Mucosa of gallbladder (tissue), 1 donor: ENCODE measurements at places on chromosomes 1 and 21. TPM values are rescaled to one million over a fixed set of nuclear protein-coding genes. Genes with fewer than 3 reads are reported as not detected.

The EEIG2 gene
- 20.7 TPM for total RNA-seq

The SPRR4 gene
- total RNA-seq, result not detected

The ANKRD34A gene
- total RNA-seq, result 3.4 TPM

The PALMD gene
- 5.9 TPM for total RNA-seq

The NUF2 gene
- total RNA-seq, result 0.52 TPM

The FCGR3B gene
- total RNA-seq, result 2.0 TPM

The FMO5 gene
- total RNA-seq, result 52.9 TPM

The IL22RA1 gene
- total RNA-seq, result 11.6 TPM

The PTCH2 gene
- total RNA-seq, result 1.9 TPM

The PRAMEF27 gene
- not detected for total RNA-seq

- no peak for DNase-seq
Measured at GRCh38 chr1:38444311-38444710, 397.7 kb upstream of the POU3F1 start.

DNA sequence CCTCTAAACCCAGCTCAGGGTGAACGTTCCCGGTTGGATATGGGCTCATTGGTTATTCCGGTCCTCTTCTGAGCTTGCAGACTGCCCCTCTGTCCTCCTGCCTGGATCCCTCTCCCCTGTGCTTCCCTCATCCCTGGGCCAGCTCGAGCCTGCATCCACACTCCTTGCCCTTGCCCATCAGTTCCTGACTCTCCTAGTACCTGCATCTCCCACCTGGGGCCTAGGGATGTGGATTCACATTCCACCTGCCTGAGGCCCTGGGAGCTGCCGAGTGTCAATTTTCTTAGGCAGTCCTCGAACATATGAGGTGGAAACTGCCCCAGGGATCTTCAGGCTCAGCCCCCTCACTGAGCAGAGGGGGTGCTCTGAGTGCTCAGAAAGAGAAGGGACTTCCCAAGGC is 252.2 kb downstream of the GRIK3 start:
- no peak for DNase-seq

GRCh38 chr1:50774759-50775351 is 185.2 kb downstream of the FAF1 start:
- no peak for DNase-seq

DNA sequence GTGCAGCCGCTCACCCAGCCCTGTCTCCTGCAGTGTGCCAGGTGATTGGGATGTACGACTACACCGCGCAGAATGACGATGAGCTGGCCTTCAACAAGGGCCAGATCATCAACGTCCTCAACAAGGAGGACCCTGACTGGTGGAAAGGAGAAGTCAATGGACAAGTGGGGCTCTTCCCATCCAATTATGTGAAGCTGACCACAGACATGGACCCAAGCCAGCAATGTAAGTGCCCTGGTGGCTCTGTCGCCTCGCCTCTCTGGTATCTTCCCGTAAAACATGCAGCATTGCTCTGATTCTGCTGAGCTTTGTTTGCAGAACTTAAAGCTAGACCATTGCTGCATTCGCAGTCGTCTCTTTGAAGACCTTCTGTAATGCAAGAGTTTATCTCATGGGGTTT is 79.2 kb downstream of the ATP5PO start:
- DNase-seq, result no peak

DNA sequence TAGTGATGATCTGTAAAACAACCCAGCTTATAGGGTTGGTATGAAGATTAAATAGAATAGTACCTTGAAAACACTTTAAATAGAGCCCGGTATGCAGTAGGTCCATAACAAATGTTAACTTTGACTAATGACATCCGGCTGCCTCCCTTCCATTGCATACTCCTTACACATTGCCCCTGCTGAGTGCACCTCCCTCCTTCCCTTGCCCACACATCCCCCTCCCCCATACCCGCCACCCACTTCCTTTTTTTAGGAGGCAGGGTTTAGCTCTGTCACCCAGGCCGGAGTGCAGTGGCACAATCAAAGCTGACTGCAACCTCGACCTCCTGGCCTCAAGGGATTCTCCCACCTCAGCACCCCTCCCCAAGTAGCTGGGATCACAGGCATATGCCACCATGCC is 24.4 kb upstream of the ZC3H12A start:
- DNase-seq, result no peak

- DNase-seq, result no peak
Measured at GRCh38 chr1:200731654-200732332, 6.9 kb upstream of the CAMSAP2 start.

- no peak for DNase-seq
Measured at GRCh38 chr1:3463891-3464648, 9.6 kb downstream of the ARHGEF16 start.

DNA sequence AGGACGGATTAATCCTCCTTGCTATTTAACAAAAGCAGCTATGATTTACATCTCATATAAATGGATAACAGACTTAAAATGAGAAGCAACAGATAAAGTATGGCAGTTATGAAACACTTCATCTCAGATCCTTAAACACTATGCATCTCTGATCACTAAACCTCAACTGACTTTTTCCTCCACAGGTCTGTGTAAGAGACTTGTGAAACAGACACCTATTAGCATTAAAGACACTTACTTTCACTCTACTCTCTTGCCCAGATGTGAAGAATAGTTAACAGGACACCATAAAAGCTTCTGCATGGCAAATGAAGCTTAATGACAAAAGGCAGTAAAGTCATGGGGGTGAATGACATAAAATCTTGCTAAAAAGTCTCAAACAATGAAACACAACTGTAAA is 6.2 kb downstream of the LIN9 start:
- DNase-seq, result no peak

DNA sequence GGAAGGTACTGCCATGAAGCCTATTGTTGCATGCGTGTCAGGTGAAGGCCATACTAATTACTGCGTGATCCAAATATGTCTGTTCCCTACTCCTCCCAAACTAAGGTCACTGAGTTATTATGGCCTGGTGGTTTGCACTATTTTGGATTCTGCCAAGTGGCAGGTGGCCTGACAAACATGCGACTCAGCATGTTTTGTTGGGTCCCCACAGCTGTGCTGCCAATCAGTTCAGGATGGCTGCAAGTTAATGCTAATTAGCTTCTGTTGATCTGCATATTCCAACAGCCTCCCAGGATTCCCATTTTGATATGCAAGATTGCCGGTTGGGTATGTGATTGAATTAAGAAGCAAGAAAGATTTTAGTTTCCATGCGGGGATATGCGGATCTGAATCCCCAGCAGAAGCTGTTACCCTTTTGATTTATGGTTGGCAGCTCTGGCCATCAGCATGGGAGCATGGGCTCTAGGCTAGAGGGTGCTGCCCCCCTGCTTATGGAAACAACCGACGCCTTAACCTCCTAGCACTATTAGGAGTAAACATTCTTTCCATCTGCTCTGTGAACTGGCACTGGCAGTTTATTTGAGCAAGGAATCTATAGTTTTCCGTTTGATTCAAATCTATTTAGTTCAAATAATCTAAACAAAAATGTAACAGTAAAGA is 429.8 kb upstream of the C1orf87 start:
- no peak for DNase-seq

- DNase-seq, result no peak
Measured at GRCh38 chr1:23581219-23581618, 21.9 kb upstream of the ID3 start.

GRCh38 chr1:168640836-168641235 is 64.4 kb downstream of the XCL1 start:
- DNase-seq, result no peak

- no peak for DNase-seq
Measured at GRCh38 chr1:94544706-94545490, 3.3 kb upstream of the F3 start.

GRCh38 chr1:66648901-66649595 is 103.2 kb upstream of the DYNLT5 start:
- DNase-seq, result no peak

DNA sequence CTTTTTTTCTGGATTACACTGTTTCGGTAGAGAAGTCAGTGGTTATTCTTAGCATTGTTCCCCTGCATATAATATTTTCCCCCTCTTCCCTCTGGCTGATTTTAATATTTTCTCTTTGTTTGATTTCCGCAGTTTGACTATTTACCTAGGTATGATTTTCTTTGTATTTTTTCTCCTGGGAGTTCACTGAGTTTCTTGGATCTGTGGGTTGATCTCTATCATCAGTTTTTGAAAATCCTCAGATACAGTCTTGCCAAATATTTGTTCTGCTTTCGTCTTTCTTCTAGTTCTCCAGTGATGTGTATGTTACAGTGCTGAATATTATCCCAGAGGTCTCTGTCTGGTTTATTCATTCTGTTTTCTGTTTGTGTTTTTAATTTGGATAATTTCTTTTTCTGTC is 136.4 kb downstream of the DYRK1A start:
- no peak for DNase-seq

- DNase-seq, result no peak
Measured at GRCh38 chr1:203057911-203058675, 27.7 kb downstream of the MYOG start.

GRCh38 chr1:166029196-166029945 is 137.4 kb downstream of the FAM78B start:
- DNase-seq, result no peak

DNA sequence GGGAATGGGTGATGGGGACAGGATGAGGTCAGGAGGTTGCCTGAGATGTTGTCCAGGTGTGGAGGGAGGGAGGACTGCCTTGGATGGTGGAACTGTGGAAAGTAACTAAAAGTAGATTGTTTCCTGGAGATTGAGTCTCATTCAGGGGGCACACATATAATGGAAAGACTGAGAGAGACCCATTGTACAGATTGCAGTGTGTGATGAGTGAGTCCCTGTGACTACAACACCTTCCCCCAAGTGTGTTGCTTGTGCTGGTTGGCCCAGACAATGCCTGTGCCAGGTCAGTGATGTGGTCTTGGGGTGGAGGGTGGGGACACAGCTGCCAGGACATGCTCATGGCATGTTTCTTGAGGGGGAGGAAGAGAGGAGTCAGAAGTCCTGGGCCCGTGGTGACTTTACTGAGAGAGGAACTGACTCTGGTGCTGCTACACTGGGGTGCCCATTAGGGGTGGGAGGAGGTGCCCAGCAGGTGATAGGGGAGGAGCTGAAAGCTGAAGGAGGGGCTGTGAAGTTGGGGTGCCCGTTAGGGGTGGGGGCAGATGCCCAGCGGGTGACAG is 5.2 kb downstream of the SNAP47 start:
- DNase-seq, result no peak

- DNase-seq, result peak; percentile 29
Measured at GRCh38 chr1:88892357-88892877, 1.1 kb upstream of the GTF2B start.

DNA sequence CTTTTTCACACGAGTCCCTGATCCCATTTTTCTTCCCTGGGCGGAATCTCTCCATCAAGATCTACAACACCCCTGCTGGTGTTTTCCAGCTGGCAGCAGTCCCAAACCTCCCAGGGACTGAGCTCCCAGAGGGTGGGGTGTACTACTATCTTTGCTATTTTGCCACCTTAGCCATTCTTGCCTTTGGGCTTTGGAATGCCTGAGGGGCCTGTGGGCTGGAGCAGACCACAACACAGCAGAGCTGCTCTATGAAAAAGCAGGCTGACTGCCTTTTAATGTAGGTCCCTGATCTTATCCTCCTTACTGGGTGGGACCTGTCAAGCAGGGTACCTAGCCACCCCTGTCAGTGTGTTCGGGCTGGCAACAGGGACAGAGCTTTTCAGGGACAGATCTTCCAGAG is 91.9 kb downstream of the KCNT2 start:
- DNase-seq, result no peak

GRCh38 chr1:228228601-228229074 is 20.8 kb downstream of the OBSCN start:
- DNase-seq, result no peak

GRCh38 chr1:59125676-59126320 is 171.1 kb upstream of the FGGY start:
- DNase-seq, result no peak

DNA sequence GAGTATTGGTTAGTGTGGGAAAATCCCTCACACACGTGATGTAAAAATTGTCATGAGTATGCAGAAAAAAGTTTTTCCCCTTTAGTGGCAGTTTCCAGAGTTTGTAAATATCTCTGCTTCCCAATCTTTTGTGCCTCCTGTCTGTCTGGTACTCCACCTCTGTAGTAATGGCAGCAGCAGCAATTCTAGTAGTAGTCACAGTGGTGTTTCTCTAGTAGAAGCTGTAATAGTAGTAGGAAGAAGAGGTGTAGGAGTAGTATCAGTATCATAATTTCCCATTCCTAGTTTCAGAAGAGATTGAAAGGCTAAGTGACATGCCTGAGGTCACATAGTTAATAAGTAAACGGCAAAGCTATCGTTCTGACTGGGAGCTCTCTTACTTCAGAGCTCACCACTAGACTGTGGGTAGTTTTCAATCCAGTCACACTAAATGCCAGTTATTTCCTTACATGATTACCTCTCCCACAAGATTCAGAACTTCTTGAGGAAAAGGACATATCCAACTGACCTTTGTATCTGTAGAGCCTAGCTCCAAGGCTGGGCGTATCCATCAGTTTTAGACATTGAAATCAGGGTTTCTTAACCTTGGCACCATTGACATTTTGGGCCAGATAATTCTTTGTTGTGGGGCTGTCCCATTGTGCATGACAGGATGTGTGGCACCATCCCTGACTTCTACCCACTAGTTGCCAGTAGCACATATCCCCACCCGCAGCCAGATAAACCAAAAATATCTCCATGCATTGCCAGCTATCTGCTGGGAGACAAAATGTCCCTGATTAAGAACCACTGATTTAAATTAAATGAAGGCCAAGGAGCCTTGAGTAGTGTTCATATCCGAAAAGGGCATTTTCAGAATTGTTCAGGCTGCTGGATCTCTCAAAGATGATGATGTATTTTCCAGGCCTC is 135.9 kb downstream of the FGGY start:
- no peak for DNase-seq

DNA sequence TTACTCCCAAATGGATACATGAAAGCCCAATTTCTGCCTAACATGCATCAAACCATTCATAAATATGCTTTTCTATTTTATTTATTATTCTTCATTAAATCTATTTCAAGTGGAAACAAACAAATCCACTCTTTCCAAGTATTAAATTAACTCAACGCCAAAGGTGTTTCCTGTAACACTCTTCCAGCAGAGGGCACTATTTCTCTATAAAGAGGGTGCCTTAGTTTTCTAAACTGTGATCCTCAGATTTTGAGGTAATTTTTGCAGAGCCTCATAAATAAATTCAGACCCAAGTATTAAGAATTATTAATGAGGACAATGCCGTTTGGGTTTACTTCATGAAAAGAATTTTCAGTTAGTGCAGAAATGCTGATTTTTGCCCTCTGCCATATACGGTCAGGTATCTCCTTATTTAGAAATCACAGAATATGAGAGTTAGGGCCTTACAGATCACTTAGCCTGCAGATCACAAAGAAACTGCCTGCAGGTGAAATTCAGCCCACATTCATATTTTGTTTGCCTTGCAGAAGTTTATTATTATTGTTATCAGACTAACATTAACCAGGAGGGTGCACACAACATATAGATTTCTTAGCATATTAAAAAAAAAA is 40.1 kb upstream of the MYSM1 start:
- DNase-seq, result no peak
